ENCODE measurements at places on chromosomes 2 and 18.
A peak's percentile ranks its signal among the peaks of the same experiment; 100 is the strongest.

GRCh38 chr2:97764559-97765263 is 51.3 kb downstream of the ZAP70 start:
- DNase-seq = no peak

GRCh38 chr2:7497178-7497577 is 580.0 kb downstream of the RNF144A start:
- DNase-seq = no peak

DNA sequence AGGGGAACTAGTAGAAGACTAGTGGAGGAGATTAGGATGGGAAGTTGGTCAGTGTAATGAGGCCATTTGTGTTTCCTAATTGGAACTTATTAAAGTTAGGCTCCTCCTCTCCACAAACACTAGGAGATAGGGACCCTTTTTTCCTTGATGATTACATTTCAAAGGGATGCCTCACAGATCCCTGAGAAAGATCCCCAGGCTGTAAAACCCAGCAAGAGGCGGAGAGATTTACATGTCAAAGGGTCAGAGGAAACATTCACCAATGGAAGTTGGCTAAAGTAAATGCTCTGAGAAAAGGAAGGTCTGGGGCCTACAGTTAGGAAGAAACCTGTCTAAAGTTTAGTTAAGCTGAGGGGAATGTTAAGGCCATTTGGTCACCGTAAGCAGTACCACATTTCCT is 1.4 kb upstream of the CCDC85A start:
- no peak for DNase-seq

DNA sequence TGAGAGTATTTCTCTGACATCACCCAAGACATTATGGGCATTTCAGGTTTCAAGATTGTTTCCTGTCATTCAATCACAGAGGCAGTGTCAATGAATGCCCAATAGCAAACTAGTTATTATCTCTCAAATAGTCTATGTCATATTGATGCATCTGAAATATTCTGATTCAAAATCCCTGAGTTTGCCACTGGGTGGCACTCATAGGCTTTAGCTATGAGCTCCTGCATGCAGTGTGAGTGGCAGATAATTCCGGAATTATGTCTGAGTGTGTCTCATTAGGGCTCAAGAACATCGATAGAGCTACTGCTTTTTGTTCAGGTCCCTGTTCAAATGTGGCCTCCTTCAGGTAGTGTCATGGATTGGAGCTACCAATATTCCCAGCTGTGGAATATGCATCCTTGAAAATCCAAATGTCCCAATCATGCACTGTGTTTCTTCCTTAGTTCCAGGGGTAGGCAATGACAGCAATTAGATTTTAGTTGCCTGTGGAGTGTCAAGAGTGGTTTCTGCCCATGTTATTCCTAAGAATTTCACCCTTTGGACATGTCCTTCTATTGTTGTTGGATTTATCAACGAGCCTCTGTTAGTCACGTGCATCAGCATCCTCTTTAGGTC is 7.8 kb upstream of the OR6B3 start:
- peak; percentile 42 for DNase-seq

DNA sequence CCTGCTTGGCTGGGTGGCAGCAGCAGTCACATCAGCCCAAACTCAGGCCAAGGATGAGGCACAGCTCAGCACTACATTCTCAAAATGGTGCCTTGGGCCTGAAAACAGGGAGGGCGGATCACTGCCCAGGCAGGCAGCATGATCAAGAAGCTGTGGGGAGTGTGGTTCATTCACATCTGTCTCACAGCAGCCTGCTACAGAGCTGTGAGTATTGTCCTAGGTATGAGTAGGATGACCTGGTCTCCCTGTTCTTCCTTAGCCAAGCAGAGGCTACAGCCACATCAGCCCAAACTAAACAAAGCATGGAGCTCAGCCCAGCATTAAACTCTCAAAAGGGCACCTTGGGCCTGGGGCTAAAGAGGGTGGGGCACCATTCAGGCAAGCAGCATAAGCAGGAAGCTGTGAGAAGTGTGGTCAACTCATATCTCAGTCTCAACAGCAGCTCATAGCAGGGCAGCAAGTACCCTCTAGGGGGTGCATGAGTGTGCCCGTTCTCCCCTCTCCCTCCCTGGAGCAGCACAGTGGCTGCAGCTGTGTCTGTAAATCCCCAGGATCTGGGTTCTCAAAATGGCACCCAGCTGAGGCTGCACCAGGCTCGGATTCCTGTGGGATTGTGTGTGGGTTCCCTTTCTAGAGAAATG is 139.6 kb downstream of the TRABD2A start:
- DNase-seq = no peak

- DNase-seq = no peak
Measured at GRCh38 chr18:49625021-49625691, 63.3 kb downstream of the LIPG start.

DNA sequence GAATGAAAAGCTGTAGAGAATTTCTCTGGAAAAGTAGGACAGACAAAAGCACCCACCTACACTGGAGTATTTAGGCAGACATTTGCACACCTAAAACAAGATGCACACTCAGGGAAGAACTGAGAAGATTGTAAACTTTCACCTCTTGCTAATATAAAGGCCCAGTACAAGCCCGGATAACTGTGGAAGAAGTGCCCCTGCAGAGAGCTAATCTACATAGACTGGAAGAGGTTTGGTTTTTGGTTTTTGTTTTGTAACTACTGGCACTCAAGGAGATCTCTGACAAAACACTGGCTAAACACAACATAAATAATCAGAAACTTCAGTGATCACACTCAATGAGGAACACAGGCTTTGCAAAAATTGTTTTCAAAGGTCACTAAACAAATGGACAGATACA is 782.2 kb upstream of the SLC8A1 start:
- DNase-seq = no peak

DNA sequence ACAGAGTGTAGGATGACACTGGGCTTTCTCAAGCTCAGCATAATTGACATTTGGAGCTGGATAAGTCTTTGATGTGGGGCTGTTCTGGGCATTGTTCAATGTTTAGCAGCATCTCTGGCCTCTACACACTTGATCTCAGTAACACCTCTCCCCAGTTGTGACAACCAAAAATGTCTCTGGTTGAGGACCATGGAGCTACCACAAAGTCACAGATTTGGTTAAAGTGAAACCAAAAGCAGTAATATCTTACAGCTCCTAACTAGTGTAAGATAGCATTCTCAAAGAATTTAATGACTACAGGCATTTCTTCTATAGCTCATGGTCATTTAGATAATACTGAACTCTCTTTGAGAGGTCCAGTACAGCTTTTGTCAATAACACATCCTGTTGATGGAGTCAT is 23.4 kb upstream of the PAX3 start:
- no peak for DNase-seq

DNA sequence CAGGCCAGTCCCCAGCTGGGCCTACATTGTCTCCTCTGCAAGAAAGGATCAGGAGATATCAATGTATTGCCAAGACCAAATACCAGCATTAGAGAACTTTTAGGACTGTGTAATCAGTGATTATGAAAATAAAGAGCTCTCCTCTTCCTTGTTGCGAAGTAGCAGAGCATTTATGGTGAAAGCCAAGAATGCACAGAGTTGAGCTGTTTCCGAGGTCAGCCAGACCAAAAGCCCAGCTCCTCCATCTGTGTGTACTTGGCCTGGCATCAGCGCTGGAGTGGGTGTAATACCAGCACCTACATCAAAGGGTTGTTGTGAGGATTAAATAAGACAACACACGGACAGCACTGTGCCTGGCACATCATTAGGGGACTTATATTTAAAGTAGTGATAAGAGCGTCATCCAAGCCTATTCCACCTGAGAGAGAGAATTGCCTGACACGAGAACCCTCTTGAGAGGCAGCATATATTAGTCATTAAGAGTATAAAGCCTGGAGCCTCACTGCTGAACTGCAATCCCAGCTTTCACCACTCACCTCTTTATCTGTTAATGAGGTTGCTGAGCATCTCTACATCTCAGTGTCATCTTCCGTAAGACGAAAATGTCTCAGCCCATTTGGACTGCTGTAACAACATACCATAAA is 7.4 kb upstream of the SLC16A14 start:
- no peak for DNase-seq

GRCh38 chr2:126650994-126651393 is 5.0 kb upstream of the GYPC start:
- DNase-seq = no peak

DNA sequence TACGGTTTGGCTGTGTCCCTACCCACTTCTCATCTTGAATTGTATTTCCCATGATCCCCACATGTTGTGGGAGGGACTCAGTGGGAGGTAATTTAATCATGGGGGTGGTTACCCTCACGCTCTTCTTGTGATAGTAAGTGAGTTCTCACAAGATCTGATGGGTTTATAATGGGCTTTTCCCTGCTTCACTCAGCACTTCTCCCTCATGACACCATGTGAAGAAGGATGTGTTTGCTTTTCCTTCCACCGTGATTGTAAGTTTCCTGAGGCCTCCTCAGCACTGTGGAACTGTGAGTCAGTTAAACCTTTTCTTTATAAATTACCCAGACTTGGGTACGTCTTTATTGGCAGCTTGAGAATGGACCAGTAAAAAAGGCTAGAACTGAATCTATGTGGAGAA is 750.0 kb upstream of the ID2 start:
- DNase-seq = no peak

DNA sequence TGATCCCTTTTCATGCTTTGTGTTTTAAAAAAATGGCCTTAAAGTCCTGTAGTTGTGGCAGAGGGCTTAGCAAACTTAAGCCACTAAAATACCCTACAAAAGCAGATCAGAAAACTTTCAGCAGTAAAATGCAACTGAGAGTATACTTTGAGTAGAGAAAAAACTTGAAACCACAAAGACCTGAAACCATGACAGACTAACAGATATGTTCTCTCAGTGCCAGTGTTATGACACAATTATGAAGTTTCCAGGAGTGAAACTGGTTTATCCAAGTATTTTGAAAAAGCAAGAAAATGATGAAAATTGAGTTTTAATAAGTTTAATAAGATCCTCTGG is 74.5 kb downstream of the SPRED2 start:
- DNase-seq = no peak

- DNase-seq = no peak
Measured at GRCh38 chr2:227191367-227191766, 26.9 kb downstream of the COL4A3 start.

DNA sequence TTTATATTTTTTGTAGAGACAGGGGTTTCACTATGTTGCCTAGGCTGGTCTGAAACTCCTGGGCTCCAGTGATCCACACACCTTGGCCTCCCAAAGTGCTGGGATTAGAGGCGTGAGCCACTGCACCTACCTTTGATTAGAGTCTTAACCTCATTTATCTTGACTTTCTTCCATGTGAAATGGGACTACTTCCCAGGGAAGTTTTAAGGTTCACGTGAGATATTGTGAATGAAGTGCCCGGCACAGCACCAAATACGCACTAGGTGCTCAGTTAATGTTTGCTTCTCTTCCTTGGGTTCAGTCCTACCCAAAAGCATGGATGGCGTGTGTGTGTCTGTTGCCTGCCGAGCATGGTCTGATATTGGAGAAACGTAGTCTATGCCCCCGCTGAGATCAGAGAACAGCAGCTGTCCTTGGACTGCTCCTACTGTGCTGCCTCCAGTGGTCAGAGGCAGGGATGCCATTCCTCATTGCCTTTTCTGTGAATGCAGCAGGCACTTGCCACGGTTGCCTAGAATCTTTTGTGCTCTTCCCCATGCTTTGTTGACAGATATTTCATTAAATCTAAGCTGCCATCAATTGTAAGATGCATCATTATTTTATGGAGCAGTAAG is 12.3 kb upstream of the TFCP2L1 start:
- DNase-seq = no peak

DNA sequence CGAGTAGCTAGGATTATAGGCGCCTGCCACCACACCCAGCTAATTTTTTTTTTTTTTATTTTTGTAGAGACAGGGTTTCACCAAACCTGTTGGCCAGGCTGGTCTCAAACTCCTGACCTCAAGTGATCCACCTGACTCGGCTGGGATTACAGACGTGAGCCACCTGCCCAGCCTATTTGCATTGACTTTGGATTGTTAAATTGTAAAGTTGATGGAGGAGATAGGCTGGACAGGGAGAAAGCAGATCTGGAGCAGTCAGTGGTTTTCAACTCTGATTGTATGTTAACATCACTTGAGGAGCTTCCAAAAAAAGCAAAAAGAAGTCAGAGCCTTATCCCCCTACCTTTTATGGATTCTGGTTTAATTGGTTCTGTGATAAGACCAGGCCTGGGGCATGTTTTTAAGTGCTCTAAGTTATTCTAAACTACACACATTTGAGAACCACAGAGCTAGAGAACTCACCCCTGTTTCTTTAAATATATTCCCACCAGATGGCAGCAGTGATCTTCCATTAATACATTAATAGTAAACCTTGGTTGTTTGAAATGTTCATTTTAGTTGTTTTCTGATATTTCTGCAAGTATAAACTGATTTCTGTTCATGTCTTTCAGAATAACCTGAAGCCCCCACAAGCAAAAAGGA is 7.5 kb downstream of the C2orf49 start:
- DNase-seq = no peak

GRCh38 chr2:220785178-220785577 is 786.9 kb downstream of the EPHA4 start:
- DNase-seq = no peak

- DNase-seq = peak; percentile 75
Measured at GRCh38 chr2:137947728-137948336, 16.4 kb upstream of the HNMT start.

GRCh38 chr2:178208817-178209216 is 14.5 kb downstream of the OSBPL6 start:
- no peak for DNase-seq

- DNase-seq = no peak
Measured at GRCh38 chr2:132460781-132461180, 44.2 kb downstream of the GPR39 start.

DNA sequence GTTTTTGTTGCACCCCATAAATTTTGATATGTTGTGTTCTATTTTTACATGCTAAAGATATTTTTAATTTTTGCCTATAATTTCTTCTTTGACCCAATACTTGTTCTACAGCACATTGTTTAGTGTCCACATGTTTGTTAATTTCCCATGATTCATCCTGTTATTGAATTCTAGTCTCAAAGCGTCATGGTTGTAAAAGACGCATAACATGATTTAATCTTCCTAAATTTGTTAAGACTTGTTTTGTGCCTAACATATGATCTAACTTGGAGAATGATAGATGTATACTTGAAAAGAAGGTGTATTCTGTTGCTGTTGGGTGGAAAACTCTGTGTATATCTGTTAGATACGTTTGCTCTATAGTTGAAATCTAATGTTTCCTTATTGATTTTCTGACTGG is 27.1 kb upstream of the SULT1C3 start:
- no peak for DNase-seq

- no peak for DNase-seq
Measured at GRCh38 chr2:183426825-183427224, 302.6 kb downstream of the NUP35 start.
